GM19239 (cell line): ENCODE measurements at places on chromosomes 2 and 18.

DNA sequence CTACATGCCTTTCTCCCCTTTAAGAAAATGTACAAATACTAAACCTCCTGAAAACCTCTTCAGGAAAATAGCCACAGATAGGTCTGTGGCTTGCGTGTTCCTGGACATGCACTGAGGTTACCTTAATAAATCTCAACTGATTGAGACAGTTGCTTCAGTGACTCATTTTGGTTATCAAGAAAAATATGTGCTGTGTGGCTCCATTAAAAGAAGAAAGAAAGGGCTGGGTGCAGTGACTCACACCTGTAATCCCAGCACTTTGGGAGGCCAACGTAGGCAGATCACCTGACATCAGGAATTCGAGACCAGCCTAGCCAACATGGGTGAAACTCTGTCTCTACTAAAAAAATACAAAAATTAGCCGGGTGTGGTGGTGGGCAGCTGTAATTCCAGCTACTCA is 27.1 kb downstream of the CREG2 start:
- no peak for DNase-seq

GRCh38 chr2:69948032-69948962 is 13.1 kb downstream of the ASPRV1 start:
- DNase-seq, result no peak

GRCh38 chr18:21293479-21293878 is 51.4 kb downstream of the GREB1L start:
- DNase-seq, result no peak

GRCh38 chr2:51231071-51231470 is 199.1 kb upstream of the NRXN1 start:
- no peak for DNase-seq

DNA sequence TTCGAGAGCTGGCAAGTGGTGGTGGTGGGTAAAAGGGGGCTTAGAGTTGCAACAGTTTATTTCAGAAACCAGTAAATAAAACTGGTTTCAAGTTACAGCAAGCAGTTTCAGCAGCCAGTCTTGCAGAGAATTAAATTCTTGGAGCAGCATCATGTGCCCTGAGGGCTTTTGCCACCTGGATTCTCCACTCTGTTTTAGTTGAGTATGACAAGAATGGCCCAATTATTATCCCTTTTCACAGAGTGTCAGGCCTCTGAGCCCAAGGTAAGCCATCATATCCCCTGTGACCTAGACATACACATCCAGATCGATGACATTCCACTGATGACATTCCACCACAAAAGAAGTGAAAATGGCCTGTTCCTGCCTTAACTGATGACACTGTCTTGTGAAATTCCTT is 72.8 kb upstream of the FANCL start:
- no peak for DNase-seq

GRCh38 chr18:27762054-27762453 is 414.9 kb downstream of the CDH2 start:
- no peak for DNase-seq

- DNase-seq, result no peak
Observed at GRCh38 chr18:8367217-8367988, 241.8 kb upstream of the RAB12 start.

DNA sequence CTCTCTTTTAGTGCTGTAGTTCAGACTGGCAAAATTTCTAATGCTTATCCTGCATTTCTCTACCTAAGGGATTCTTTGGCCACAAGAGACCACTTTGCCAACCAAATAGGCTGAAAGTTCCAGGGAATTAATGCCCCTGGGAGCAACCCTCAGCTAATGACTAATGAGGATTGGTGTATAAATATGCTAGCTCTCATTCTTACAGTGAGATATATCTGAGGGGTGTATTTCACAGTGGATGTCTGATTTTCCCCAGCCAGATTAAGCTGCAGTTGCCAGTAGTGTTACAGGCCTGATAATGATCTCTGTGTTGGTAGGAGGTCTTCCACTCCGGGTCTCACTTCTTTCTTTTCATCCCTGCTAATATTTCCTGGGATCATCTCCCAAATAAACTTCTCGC is 90.4 kb downstream of the GULP1 start:
- no peak for DNase-seq

DNA sequence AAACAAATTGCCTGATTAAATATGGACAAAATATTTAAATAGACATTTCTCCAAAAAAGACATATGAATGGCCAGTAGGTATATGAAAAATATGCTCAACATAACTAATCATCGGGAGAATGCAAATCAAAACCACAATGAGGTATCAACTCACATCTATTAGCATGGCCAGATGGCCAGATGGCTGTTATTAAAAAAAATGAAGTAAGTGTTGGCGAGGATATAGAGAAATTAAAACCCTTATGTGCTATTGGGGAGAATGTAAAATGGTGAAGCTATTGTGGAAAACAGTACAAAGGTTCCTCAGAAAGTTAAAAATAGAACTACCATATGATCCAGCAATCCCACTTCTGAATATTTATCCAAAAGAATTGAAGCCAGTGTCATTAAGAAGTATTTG is 272.3 kb upstream of the ZNF804A start:
- DNase-seq, result no peak

DNA sequence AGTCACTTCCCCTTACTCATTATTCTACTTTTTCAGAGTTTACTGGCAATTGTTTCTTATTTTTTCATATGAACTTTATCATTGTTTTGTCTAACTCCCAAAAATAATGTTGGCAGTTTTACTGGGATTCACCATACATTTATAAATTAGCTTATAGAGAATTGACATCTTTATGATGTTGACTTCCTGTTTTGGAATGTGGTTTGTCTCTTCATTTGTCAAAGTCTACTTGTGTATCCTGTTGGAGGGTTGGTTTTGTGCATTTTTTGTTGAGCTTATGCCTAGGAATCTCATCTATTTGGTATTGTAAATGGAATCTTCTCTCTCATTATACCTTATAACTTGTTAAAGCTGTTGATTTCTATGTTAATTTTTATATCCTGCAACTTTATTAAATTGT is 16.4 kb downstream of the EPC2 start:
- no peak for DNase-seq
